ENCODE measurements at places on chromosomes 2 and 18.

- DNase-seq, result no peak
Measured at GRCh38 chr18:49189772-49190171, 239.0 kb upstream of the SMAD7 start.

GRCh38 chr2:166373539-166373938 is 2.2 kb downstream of the SCN9A start:
- DNase-seq, result no peak

- DNase-seq, result no peak
Measured at GRCh38 chr2:210421916-210422315, 54.6 kb downstream of the LANCL1 start.

DNA sequence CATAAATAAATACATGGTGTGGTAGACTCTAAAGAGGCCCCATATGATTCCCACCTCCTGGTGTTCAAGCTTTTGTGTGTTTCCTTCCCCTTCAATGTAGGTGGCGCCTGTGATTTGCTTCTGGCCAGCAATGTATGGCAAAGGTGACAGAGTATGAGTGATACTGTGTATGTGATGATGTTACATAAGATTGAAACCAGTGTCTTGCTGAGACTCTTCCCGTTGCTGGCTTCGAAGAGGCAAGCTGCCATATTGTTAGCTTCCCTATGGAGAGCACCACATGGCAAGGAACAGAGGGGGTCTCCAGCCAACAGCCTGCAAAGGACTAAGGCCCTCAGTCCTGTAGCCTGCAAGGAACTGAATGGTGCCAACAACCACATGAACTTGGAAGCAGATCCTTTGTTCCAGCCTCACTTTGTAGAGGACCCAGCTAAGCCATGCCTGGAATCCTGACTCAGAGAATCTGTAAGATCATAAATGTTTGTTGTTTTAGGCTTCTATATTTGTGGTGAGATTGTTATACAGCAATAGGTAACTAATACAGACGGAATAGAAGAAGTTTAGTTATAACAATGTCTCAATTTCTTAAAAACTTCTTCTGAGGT is 1.7 kb upstream of the SMAD4 start:
- peak; percentile 27 for DNase-seq

DNA sequence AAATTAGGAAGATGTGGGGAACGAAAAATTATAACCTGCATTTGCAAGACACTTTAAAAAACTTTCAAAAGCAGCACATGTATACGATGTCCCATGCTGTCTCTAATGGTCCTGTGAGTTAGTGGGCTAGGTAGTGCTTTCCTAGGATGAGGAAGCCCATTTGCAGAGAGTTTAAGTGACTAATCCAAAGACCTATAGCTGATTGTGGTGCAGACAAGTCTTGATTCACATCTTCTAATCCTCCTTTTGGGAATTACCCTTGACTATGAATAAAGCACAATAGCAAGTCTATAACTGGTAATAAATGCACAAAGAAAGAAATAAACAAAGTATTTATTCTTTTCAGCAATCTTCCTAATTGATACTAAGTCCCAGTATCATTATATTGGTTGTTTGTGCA is 234.6 kb upstream of the FANCL start:
- DNase-seq, result no peak

GRCh38 chr2:195898505-195899191 is 170.0 kb downstream of the DNAH7 start:
- DNase-seq, result no peak

- DNase-seq, result no peak
Measured at GRCh38 chr2:179251870-179252269, 12.8 kb downstream of the SESTD1 start.

DNA sequence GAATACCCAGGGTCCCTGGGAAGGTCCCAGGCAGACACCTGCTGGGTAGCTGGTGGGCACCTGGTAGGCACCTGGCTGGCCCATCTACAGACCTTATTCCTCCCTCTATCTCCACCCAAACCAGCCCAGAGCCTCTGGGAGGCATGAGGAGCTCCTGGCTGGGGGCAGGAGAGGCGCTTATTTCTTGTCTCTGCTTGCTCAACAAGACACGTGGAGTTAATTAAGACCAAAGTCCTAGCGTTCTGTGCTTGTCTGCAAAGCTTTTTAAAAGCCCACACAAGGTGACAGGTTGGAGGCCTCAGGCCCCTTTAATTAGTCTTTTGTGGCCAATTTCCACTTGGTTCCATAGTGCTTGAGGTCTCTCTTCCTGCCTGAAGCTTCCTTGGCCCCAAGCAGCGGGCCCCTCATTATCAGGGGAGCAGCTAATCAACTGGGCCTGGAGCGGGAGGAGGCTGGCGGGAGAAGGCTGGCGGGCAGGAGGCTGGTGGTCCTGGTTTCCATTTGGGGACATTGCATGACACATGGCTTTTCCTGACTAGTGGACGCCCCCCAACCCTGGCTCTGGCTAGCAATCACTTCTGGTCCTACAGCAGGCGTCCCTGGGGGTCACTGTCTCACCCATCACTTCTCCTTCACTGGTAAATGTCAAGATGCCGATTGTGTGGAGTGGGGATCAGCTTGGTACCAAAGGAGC is 65.4 kb upstream of the HDAC4 start:
- DNase-seq, result no peak

DNA sequence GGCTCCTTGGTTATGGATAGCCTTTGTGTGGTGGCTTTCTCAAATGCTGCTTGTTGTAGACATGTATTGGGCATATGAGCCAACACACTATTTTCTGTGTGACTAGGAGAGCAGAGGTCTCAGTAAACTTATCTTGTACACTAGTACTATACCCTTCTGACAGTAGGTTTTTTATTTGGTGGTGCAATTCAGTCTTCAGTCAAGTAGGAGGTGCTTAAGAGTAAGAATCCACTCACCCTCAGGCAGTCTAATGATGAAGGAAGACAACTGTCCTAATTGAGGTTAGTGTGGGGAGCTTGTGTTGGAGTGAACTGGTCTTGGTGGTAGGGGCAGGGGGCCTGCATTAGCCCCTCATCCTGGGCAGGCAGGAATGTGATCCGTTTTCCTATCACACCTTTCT is 164.0 kb downstream of the SLC4A10 start:
- DNase-seq, result no peak

DNA sequence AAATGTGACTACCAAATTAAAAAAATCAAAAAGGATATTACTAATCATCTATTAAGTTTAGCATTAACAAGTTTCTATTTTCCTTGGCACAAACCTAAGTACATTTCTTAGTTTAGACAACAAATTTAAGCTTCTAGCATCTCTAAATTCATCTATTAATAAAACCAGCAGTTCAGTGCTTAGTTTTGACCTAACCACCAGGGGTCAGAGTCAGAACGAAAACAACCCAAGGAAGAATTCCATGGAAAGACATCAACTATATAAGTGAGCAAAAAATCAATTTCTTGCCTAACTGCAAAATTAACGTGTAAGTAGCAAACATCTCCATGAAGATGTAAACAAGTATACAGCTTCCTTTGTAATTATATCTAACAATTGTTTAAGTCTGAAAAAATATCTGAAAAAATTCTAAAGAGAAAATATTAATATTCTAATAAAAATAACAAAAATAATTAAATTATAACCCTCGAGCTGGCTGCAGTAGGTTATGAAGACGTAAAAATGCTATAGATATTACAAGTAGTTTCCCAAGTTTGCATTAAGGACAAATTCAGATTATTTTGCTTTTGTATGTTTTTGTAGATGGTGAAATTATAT is 83.7 kb downstream of the CERKL start:
- DNase-seq, result no peak

DNA sequence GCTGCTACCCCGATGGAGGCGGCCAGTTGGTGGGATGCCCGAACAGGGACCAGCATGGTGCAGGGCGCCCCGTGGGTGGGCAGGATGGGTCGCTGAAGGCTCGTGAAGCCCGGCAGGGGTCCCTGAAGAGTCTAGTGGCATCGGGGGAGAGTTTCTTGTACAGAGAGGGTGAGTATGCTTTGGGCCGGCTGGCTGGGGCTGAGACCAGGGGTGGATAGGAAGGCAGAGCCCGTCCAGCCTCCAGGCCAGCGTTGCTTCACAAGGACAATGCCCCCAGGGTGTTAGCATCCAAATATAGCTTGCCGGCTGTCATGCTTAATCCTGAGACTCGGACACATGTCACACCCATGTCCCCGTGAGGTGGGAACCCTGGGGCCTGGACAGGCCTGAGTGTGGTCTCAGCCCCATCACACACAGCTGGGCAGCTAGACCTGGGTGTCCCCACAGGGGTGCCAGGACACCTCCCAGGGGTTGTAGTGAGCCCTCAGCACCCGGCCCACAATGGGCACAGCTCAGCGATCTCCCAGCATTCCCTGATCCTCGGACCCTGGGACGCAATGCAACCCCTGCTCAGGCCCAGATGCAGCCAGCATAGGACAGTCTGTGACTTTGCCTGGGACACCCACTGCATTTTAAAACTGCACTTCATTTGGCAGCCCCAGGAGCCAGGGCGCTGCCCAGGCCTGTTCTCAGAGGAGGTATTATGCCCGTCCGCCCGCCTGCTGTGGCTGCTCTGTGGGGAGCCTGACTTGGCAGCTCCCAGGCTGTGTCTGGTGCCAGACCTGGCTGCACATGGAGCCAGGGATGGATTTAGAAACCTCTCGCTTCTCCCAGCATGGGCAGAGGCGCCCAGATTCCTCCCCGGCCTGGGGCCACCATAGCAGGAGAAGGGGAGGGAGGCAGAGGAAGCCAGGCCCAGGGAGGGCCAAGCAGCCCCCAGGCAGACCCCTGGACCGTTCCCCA is 36.4 kb downstream of the RAMP1 start:
- DNase-seq, result no peak

- no peak for DNase-seq
Measured at GRCh38 chr18:58591286-58591685, 37.6 kb downstream of the ALPK2 start.

DNA sequence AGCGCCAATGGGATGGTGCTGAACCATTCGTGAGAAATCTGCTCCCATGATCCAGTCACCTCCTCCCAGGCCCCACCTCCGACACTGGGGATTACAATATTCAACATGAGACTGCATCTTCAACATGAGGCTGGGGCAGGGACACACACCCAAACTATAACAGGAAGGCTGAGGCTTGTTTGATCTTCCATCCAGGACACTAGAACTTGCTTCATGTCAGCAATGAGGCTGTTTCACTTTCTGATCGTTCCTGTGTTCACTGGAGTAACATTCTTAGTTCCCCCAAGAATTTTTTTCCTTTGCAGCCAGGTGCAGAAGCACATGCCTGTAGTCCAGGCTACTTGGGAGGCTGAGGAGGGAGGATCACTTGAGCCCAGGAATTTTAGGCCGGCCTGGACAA is 30.8 kb upstream of the SOX11 start:
- no peak for DNase-seq

- DNase-seq, result no peak
Measured at GRCh38 chr2:236517251-236518031, 52.2 kb upstream of the ACKR3 start.

GRCh38 chr2:71856773-71857525 is 290.7 kb downstream of the CYP26B1 start:
- DNase-seq, result peak; percentile 18

- DNase-seq, result no peak
Measured at GRCh38 chr18:24897461-24897860, 437.0 kb downstream of the HRH4 start.

- no peak for DNase-seq
Measured at GRCh38 chr2:27627963-27628766, 647 bp downstream of the CCDC121 start.

- DNase-seq, result no peak
Measured at GRCh38 chr2:232319803-232320442, 58.6 kb upstream of the ALPP start.

DNA sequence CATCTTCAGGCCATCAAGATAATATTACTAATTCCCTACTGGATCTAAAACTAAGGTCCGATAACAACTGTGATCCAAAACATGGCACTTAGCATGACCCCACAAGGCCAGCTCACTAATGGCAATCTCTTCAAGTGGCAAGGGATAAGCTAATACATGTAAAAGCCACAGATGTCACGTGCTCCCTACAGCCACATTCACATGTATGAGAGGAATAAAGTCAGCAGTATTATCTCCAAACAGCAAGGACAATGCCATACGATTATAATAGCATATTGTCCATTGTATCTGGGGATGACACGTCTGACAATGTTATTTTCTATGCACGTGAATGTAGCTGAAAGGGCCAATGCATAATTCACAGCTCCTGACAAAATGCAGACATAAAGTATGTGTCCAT is 56.0 kb downstream of the KLF7 start:
- DNase-seq, result no peak

DNA sequence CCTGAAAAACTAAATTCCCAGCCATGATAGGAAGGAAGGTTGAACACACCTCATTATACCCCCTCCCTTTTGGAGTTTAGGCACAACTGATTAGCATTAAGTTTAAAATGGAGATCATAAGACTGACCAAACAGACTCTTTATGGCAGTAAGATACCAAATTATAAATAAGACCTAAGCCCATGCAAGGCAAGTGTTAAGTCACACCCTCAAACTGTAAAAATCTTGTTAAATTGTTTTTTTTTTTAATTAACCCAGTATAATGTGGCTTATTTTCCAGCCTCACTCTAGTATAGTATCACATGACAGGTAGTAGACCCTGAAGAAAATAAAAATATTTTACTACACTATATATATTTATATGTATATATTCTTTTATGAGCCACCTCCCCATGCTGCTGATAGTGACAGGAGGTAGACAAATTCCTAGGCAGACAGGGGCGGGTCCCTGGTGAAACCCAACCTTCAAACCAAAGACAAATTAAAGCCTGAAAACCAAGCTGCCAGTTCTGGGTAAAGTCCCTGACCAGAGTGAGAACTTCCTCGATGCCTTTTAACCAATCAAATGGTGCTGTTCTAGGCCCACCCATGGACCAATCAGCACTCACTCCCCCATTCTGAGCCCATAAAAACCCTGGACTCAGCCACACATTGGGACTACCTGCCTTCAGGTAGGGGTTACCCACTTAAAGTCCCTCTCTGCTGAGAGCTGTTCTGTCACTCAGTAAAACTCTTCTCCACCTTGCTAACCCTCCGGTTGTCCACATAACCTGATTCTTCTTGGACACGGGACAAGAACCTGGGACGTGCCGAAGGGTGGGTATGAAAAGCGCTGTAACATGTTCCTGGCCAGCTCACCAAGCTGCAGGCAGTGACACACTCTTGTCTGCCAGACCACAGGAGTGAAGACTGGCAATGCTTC is 123.9 kb upstream of the B3GNT2 start:
- DNase-seq, result no peak

All from activated CD4-positive, alpha-beta memory T cell treated with anti-CD3 and anti-CD28 coated beads, Interleukin-2, amount 10 ng/mL, durations not matched to agents 7 days and 5 days (primary cell).